ENCODE measurements at places on chromosomes 2 and 18.
A peak's percentile ranks its signal among the peaks of the same experiment; 100 is the strongest.

- DNase-seq: no peak
These were observed 134.3 kb upstream of the HAAO start for GRCh38 chr2:42926434-42927333.

DNA sequence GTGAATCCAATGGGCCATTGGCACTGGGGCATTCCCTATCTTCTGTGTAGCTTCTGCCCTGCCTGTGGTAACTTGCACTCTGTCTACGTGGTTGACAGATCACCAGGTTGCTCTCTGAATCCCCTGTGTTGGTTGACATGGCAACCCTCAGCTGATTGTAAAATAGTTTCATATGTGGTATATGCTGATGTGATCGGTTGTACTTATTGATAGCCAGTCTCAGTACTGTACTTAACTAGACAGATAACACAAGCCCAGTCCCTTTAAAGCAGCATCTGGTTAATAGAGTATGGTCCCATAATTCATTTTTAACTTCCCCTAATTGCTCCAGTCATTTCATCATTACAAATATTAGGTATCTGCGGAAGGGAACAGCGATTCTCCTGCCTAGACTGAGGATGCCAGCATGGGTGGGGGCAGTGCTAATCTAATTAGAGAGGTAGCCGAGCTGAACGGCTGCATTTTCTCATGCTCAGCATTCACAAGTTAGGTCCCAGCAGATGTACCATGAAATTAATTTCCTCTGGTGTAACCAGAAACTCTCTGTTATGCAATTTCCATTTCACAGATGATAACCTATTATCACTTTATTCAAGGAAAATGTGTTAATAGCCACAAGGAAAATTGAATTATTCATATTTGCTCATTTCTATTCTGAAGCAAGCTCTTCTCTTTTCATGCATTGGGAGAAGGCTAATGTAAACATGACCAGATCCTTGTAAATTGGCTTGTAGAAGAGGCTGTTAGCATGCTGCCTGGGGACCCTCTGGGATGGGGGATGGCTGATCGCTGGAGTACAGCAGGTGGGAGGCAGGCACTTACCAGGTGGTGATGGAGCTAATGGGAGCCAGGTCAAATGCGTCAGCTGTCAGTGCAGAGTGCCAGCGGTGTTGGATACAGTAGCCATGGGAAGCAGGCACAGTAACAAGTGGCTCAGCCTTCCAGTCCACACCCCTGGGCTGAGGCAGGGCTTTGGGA lies 608.3 kb downstream of the GALR1 start:
- peak; percentile 98 for DNase-seq

DNA sequence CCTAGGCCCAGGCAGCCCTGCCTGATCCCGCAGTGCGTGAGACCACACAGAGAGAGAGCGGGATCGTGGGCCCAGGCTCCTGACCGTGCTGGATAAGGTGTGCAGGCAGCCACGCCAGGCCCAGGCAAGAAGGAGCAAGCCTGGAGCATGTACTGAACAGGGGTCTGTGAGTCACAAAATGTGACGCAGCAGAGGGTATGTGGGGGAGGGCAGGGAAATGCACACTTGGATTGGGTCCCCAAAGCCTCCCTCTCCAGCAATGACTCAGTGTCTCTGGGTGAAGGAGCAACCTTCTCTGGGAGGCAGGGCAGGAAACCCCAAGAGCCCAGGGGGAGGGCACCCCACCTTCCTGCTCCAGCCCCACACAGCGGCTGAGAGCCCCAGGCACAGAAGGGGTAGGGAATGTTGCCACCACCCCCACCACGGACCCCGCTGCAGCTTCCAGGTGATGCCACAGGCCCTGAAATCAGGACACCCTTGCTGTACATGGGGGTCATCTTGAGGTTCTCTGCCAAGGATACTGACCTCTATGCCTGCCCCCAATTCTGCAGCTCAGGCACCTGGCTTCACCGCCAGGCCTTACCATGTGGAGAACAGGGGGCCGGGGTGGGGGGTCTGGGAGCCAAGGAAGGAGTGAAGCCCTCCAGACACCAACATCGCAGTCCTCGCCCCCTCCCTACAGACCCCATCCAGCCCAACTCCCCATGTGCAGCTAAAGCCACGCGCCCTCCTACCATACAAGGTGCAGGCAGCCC lies 1.3 kb upstream of the GPC1 start:
- no peak for DNase-seq

DNA sequence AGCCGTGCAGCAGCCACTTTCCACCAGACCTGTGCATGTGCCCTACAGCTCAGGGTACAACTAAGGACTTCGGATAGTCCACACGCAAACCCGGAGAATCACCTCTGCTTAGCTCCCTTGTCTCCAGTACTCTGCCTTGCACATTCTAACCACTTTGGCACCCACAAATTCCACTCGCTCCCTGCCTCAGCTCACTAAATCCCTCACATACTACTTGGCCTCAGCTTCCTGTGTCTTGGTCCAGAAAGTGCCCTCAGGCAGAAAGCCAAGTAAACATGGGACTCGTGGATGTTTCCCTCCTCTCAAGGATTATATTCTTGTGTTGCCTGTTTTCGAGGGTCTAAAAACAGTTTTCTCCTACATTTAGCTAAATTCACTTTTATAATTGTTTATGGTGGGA lies 157.8 kb upstream of the DAPL1 start:
- no peak for DNase-seq

DNA sequence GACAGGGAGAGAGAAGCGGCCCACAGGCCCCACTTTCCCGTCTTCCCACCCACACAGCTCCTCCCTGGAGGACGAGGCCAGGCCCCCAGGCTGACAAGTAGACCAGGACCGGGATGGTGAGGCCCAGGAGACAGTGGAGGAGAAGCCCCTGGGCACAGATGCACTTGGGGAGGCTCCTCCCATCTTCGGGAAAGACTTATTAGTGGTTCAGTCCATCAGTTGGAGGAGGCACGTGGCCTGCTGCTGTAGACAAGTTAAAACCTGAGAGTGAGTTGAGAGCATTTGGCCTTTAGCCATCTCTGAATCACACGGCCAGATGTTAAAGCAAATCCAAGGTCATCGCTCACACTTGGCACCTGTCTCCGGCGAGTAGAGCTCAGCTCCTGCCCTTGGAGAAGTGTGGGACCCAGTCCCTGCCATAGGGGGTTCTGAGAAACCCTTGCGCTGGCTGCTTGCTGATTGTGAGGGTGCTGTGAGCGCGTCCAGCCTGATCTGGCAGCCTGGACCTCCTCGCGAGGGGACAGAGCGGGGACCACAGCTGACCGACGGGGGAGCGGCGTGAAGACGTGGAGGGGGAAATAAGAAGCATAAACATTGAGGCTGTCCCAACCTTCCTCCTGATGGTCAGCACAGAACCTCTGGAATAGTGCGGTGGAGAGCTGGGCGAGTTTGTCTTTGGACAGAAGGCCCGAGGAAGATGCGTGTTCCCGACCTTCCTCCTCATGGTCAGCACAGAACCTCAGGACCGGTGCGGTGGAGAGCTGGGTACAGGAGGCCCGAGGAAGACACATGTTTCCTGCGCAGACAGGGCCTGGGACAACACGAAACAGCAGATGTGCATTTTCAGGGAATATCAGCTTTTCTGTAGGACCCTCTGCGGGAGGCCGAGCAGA lies 24.7 kb upstream of the ALLC start:
- DNase-seq: peak; percentile 14

DNA sequence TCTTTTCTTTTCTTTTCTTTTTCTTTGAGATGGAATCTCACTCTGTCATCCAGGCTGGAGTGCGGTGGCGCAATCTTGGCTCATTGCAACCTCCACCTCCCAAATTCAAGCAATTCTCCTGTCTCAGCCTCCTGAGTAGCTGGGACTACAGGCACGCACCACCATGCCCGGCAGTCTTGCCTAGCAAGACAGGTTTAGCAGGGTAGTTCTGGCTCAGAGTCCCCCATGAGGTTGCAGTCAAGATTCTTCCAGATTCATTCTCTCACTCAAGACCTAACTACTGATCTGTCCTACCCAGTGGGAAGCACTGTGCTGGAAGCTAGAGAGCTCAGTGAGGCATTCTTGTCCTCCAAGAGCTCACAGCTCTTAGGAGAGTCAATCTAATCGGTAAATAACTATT lies 17.6 kb upstream of the ZAP70 start:
- DNase-seq: no peak

DNA sequence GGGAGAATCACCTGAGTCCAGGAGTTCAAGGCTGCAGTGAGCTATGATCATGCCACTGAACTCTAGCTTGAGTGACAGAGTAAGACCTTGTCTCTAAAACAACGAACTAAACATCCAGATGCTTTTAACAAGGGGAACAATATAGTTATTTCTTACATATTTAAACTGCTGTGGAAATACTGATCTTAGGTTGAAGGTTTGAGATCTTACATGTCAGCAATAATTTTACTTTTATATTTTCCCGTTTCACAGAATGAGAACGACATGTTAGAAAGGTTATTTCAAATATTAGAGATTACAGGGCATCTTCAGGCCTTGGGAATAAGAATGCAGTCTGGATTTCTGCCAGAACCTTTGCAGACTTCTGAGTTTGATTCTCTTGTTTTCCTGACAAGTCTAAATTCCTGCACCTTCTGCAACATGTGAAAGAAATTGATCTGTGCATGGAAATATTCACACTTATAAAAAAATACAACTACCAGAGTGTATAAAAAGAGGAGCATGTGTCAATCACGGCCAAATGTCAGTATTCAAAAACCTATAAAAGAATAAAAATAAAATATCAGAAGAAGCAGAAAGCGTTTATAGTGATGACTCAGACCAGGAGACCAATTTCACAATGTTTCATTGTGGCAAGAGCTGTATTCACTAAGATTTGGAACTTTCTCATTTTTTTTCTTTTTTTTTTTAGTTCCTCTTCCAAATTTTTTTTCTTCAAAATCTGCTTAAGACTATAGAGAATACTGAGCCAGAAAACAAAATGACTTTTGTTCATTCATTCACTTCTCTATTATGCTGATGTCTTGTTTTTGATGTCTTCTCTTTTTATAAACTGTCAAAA lies 29.6 kb downstream of the COLEC12 start:
- DNase-seq: no peak

DNA sequence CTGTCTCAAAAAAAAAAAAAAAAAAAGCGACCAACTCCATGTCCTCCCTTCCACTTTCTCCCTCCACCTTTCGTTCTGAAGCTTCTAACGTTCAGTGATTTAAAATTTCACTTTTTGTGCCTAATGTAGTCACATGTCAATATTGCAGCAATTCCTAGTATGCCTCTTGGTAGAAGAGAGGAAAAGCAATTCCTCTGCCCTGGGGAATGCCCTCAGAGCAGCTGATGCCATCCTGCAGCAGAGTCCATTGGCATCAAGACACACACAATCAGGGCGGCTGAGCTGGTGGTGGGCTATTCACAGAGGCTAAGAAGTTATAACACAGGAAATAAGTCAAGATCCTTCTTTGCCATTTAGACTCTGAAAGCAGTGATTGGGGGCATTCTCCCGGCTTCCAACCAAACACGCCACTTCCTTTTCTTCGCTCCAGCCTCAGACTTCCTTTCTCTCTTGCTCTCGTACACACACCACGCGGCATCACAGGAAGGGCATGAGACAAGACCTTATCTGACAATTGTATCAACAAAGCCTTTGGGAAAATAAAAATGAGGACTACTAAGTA lies 71.9 kb downstream of the MOGAT1 start:
- no peak for DNase-seq

Measured in NCI-H1436 treated with DMSO at 0.1 percent for 48 hours (cell line).